ENCODE measurements at places on chromosomes 3 and 15.

- no peak for DNase-seq
Measured at GRCh38 chr3:162678941-162679340, 1182.3 kb downstream of the OTOL1 start.

DNA sequence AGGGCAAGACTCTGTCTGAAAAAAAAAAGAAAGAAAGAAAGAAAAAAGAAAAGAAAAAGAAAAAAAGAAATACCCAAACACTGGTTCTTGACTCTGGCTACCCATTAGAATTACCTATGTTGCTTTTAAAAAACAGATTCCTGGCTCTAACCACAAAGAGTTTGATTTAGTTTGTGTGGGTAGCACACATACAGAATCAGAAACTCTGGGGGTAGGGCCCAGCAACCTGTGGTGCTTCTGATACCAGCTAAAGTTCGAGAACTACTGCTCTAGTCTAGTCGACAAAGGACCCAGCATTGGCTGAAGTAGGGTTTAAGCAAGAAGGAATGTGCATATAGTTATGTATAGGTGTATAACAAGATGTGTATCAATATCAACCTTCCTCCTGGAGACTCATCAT, 392.7 kb downstream of the EFHB start:
- no peak for DNase-seq

DNA sequence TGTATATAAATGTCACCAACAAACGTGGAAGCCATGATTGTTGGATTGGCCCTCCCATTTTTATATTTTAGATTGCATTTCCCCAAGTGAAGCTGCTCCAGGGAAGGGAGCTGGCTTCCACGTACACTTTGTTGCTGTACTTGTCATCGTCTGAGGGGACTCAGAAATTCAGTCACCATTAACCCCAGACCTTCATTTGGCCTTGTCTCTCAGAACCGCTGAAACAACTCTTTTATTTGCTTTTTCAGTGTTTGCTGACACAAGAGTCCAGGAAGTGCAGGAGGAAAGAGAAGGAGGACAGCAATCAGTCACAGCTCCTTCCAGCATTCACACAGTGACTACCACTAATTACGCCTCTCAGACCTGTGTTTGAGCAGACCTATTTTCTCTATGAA, 276.5 kb downstream of the TBL1XR1 start:
- DNase-seq: no peak

DNA sequence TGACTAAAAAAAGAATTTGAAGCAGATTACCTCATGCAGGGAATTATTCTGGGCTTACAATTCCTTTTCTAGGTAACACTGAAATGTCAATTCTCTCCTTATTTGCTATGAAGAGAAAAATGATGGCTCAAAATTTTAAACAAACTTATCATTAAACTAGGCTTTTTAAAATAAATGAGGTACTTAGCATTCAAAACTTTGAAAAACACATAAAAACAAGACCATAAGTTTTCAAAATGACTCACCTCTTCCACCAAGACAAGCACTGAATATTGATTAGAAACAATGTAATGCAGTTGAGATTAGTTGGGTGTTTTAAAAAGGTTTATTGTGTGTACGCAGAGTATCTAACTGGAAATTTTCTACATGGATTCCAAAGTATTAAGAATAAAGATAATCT, 154.6 kb downstream of the ADAM10 start:
- no peak for DNase-seq

GRCh38 chr15:39426552-39427532, 154.0 kb upstream of the THBS1 start:
- peak; percentile 91 for DNase-seq

DNA sequence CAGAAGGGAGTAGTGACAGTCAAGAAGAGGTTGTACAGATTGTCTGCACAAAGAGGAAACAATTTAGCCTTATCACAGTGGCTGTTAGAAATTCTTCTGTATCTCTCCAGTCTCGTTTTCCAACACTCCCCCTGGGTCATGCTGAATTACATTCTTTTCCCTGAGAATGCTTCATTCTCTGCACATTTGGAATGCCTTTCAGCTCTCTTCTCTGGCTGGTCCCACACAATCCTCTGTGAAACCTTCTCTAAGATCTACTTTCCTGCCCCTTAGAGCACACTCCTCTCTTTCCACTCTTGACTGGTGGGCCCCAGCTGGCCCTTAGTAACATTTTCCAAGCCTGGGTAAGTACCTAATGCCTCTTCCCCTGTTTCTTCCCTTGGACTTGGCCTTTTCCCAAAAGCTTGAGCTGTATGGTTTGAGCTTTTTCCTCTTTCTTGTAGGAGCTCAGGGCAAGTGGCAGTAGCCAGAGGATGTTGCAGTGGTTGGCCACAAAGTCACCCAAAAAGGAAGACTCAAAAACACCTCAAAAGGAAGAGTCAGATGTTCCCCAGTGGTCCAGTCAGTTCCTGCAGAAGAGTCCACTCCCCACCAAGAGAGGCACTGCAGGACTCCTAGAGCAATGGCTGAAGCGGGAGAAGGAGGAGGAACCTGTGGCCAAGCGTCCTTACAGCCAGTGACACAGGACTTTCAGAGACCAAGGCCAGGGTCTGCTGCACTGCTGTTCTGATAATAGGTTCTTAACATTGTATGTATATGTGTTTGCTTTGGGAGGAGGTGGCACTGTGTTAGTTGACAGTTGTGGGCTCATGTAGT, 25.7 kb downstream of the HMCES start:
- DNase-seq: no peak

- DNase-seq: no peak
Measured at GRCh38 chr3:122944671-122945161, 82.8 kb downstream of the SEMA5B start.

DNA sequence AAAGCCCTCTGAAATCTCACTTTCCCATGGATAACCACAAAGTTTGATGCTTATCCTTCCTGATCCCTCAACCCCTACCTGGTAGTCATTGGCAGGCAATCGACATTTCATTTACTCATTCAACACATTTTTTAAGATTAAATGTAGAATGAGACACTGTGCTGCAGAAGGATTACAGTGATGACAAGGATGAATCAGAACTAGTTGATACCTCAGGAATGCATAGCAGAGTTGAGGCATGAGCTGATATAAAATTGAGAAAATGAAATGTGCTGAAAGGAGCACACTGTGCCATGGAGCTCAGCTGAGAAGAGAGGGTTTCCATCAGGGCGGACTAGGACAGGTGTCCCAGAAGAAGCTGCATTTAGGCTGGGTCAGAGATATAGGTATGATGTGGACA, 48.9 kb upstream of the ACTL6A start:
- DNase-seq: no peak

DNA sequence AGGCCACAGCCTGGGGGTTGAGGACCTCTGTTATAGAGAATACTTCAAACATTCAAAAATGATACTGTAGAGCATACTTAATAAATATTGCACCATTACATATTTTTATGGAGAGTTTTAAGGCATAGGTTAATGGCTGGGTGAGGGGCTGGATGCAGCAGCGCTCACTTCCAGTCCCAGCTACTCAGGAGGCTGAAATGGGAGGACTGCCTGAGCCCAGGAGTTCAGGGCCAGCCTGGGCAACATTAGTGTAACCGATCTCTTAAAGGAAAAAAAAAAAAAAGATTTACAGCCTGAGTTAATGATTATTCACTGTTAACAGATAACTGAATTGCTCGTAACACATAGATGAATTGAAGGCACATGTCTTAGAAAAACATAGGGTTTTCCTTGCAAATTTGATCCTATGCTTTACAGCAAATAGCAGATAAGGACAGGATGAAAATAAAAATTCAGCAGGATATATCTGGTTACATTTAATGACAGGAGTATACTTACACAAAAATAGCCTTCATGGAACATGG, 282.9 kb downstream of the TBC1D5 start:
- no peak for DNase-seq

GRCh38 chr3:53478166-53478830, 16.1 kb upstream of the CACNA1D start:
- DNase-seq: no peak

DNA sequence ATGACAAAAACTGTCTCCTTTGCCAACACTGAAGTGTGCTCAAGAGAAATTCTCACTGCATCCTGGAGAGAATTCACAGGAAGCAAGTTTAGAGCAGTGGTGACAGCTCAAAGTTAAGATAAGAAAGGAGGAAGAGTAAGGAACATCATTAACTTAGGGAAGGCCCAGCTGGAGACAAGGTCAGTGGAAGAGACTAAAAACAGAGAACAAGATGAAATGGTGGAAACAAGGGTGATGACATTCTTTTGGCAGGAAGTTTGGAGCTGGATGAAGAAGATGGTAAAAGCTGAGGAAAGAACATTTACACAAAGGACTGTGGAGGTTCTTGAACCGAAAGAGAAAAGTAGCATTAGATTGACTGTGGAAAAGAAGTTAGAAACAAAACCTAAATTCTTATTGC, 6.7 kb upstream of the SUCLG2 start:
- no peak for DNase-seq

DNA sequence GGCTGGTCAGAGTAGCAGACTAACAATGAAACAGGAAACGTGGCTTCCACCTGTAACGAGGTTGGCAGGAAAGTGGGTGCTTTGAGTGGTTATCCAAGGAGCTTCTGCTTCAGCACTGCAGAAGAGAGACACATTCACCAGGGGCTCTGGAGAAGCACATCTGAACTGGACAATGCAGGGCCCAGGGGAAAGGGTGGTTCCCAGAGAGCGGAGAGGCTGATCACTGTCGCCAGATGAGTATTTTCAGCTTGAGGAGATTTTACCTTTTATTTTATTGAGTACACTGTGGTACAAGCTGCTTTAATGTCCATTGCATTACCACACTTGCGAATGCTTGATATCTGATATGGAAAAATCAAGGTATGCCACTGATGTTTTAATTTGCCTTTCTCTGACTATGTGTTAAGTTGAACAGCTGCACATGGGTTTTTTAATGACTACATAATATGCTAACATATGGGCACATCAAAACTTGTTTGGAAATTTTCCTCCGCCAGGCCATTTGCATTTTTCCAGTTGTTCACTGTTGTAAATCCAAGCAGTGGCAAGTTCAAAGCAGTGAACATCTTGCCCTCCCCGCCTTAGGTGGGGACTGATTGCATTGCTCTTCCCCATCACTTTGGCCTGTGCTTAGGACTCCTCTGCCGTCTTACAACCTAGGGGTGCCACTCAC, 52.1 kb downstream of the LRTM1 start:
- no peak for DNase-seq

DNA sequence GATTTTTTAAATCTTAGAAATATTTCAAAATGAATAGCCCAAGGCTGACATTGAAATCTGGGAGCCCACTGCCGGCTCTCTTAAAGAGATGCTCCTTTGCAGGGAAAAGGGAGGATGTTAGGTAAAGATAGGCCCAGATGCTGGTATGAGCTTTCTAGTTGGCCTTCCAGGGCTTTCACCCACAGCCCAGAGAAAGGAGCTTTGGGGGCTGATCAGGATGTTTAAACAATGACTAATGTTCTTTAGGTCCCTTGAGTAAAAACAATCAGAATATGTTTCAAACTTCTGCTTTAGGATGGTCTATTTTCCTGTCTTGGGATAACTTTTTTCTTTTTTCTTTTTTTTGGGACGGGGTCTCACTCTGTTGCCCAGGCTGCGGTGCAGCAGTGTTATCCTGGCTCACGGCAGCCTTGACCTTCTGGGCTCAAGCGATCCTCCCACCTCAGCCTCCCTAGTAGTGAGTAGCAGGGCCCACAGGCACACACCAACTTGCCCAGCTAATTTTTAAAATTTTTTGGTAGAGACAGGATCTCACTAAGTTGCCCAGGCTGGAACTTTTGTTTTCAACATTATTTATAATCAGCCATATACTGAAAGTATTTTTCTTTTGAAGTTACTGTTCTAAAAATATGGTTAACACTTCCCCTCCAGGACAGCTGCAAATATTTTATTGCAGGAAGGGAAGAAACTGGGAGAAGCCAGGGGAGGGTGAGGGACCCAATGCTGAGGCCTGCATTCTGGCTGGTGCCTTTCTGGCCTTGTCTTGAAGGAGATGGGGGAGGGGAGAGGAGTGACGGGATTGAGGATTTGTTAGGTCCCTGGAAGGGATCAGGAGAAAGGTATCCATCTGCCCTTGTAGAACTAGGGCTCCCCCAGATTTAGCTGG, 70.1 kb downstream of the TRAK1 start:
- no peak for DNase-seq

DNA sequence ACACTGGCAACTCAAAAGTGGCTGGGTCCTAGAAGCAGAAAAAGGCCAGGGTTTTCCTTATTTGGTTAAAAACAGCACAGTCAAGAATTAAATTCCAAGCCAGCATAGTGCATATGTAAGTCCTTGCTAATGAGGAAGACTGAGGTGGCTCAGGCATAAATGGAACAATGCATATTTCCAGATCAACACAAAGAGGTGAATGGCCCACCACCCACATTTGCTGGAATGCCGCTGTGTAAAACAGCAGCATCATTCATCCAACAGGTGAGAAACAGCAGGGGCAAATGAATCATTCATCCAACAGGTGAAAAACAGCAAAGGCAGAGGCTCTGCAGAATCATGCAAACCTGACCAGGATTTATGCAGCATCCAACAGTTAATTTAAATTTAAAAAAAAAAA, 32.9 kb downstream of the GPR176 start:
- DNase-seq: no peak

DNA sequence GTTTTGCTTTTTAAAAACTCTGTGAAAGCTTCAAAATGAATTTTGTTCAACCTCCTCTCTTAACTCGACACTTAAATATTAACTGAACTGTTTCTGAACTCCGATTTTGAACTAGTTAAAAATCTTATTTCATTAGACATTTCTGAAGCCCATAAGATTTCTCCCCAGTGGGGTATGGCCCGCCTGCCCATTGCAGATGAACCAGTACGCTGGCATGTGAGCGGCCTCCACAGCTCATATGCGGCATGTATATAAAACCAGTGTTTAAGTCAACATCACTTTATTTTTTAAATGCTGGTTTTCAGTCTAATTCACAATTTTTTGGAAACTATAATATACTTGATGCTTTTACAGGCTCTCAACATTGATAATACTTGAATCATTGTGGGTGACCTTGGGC, 50.2 kb downstream of the CPN2 start:
- DNase-seq: no peak

DNA sequence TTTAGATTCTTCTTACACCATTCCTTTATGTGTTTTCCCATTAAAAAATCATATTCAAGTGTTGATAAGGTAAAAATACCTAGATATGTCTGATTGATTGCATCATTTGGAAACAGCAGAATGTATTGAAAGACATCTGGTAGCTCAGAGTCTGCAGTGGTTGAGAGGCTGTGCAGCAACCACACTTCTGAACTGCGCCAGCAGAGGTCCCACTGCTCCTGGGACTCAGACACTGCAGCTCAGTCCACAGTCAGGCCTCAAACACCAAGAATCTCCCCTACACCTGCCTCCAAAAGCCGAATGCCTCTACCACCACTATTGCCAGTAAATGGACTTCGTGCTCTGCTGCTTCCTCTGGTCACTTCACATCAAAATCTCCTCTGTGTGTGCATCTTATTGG, 176.9 kb upstream of the LMCD1 start:
- DNase-seq: peak; percentile 81

GRCh38 chr3:161854232-161854771, 357.7 kb downstream of the OTOL1 start:
- DNase-seq: no peak

GRCh38 chr3:124429129-124429815, 301.0 kb upstream of the UMPS start:
- no peak for DNase-seq

GRCh38 chr3:13792512-13793371, 87.1 kb downstream of the WNT7A start:
- DNase-seq: no peak
